ENCODE measurements at places on chromosomes 11 and 22.

DNA sequence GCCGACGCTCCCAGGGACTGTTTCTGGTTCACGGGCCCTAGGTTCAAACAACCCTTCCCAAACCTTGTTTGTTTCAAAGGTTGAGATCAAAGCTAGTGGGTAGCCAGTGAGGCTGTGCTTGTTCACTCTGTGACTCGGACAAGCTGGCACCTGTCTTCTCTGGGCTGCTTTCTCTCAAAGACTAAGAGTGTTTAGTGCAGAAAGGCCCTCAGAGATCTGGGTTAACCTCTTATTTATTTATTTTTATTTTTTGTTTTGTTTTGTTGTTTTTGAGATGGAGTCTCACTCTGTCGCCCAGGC lies 13.0 kb upstream of the MALAT1 start:
- no peaks in the 10 kb centered on the region for H3K36me3 ChIP-seq
- peaks cover 71% of the 10 kb centered on the region for H3K4me1 ChIP-seq
- H3K4me3 ChIP-seq, result no peak overlapping the region
- H3K27ac ChIP-seq, result peak overlapping the region; percentile 65
- DNase-seq, result no peak
- H3K27me3 ChIP-seq, result no peaks in the 10 kb centered on the region

- DNase-seq, result no peak
- H3K27me3 ChIP-seq, result no peaks in the 10 kb centered on the region
- peaks cover 66% of the 10 kb centered on the region for H3K4me1 ChIP-seq
- H3K36me3 ChIP-seq, result no peaks in the 10 kb centered on the region
- H3K27ac ChIP-seq, result peak overlapping the region; percentile 82
- H3K4me3 ChIP-seq, result no peak overlapping the region
These were observed 89.9 kb upstream of the AMOTL1 start for GRCh38 chr11:94678236-94678635.

DNA sequence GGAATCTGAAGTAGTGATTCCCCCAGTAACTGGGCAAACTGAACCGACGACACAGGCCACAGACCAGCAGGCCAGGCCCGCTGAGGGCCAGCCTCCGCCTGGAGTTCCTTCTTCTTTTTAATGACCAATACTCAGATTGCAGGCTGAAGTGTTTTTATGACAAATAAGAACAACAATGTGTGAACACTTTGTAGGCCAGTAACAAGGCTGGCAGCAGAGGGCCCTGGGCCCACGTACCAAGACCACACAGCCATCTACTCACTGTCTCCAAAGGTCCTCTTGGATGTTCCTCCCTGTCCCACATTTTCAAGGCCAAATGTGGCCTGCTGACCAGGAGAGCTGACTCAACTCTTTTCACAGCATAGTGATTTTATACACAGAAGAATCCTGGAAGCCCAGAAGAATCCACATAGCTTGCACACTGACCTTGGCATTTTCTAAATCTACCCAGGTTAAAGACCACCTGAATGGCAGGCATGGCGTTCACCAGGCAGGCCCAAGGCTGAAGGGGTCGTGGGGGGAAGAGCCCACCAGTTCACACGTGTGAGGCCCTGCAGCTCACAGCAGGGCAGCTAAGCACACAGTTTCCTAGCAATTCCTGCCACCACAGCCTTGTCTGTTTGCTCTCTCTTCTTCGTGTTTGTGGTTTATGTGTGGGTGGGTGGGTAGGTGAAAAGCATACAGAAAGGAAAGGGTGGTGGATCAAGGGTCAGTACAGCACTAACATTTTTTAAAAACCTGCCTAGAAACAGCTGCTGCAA lies 13.3 kb downstream of the SMCO4 start:
- H3K27me3 ChIP-seq, result no peaks in the 10 kb centered on the region
- H3K27ac ChIP-seq, result no peak overlapping the region
- no peak for DNase-seq
- no peak overlapping the region for H3K4me3 ChIP-seq
- no peaks in the 10 kb centered on the region for H3K4me1 ChIP-seq

- H3K27me3 ChIP-seq, result no peaks in the 10 kb centered on the region
- no peaks in the 10 kb centered on the region for H3K4me1 ChIP-seq
- DNase-seq, result no peak
- H3K4me3 ChIP-seq, result no peak overlapping the region
- no peak overlapping the region for H3K27ac ChIP-seq
- no peaks in the 10 kb centered on the region for H3K36me3 ChIP-seq
These were observed 19.2 kb upstream of the PPARA start for GRCh38 chr22:46131151-46131587.

DNA sequence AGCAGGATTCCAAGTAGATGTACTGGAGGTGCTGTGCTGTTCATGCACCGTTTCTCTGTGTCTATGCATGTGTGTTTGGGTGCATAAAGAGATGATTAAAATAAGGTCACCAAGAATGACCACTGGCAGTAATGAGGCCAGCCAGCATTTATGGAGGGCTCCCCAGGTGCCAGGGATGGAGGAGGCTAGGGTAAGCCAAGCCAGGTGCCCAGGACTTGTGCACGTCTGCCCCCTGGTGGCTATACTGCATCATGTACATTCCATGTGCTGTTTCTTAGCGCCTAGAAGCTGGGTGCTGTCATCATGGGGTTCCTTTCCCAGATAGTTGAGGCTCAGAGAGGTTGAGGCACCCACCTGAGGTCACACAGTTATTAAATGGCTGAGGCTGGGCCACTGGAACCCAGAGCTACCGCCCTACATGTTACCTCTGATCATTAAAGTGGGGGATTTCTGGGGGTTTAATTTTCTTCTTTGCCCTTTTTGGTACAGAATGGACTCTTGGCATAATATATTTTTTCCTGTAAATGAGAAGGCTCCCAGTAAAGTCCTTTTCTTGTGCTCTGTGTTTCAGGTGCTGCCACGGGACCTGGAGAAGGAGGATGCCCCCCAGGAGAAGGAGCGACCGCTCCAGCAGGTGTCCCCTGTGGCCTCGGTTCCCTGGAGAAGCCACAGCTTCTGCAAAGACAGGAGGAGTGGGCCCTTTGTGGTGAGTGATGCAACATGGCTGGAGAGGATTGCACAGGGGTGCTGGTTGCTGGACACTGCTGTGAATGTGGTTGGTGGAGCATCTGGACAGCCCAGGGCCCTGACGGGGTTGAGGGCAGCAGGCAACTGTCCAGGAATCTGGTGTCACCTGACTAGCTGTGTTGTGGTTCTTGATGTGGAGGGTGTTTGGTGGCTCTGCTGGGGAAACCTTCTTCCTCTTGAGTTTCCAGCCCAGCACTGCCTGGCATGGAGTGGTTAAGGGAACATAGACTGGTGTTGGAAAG lies 96.4 kb downstream of the KIAA1671 start:
- DNase-seq, result no peak
- peaks cover 25% of the 10 kb centered on the region for H3K36me3 ChIP-seq
- no peaks in the 10 kb centered on the region for H3K4me1 ChIP-seq
- H3K4me3 ChIP-seq, result no peak overlapping the region
- no peaks in the 10 kb centered on the region for H3K27me3 ChIP-seq
- H3K27ac ChIP-seq, result no peak overlapping the region

GRCh38 chr11:66741153-66741552 lies 12.1 kb upstream of the SPTBN2 start:
- DNase-seq, result no peak
- H3K27ac ChIP-seq, result no peak overlapping the region
- H3K27me3 ChIP-seq, result no peaks in the 10 kb centered on the region
- peaks cover 17% of the 10 kb centered on the region for H3K4me1 ChIP-seq
- no peaks in the 10 kb centered on the region for H3K36me3 ChIP-seq
- H3K4me3 ChIP-seq, result no peak overlapping the region

GRCh38 chr22:29231971-29232959 lies 26.6 kb downstream of the EMID1 start:
- no peak for DNase-seq
- peaks cover 3% of the 10 kb centered on the region for H3K27me3 ChIP-seq
- no peaks in the 10 kb centered on the region for H3K36me3 ChIP-seq
- H3K4me1 ChIP-seq, result no peaks in the 10 kb centered on the region
- H3K4me3 ChIP-seq, result no peak overlapping the region

GRCh38 chr11:133949129-133949528 lies 7.6 kb downstream of the IGSF9B start:
- H3K36me3 ChIP-seq, result no peaks in the 10 kb centered on the region
- H3K4me1 ChIP-seq, result peaks cover 20% of the 10 kb centered on the region
- H3K27me3 ChIP-seq, result peaks cover 27% of the 10 kb centered on the region
- H3K4me3 ChIP-seq, result no peak overlapping the region
- no peak overlapping the region for H3K27ac ChIP-seq
- DNase-seq, result no peak
